ENCODE measurements at places on chromosomes 12 and 14.

GRCh38 chr12:26164118-26164517, 31.3 kb upstream of the SSPN start:
- no peak for DNase-seq

DNA sequence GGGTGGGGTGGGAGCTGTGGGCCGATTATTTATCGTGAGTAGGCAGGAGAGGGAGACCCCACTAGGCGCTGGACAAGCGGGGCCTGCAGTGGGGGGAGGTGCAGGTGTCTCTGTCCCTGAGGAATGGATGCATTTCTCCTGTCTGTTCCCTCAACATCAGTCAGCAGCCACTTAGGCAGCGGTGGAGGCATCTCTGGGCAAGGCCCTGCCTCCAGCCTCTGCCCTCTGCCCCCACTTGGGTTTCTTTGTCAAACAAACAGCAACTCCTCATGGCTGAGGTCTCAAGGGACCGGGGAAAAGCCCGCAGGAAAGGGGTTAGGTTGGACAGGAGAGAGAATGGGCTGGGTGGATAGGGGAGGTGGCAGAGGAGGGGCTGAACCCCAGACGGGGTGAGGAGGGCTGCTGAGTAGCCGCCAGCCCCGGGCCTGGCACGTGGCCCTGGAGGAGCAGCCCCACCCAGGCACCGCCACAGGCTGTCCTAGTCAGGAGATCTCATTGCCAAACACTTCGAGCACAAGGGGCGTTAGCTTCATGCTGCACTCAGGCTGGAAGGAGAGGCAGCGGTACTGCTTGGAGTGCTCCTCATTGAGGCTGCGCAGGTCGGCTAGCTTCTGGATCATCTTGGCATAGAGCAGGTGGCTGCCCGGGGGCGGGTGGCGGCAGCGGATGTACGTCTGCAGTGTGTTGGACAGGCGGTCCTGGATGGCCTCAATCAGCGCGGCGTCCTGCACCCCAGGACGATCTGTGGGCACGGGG, 24.7 kb upstream of the HDAC7 start:
- no peak for DNase-seq

DNA sequence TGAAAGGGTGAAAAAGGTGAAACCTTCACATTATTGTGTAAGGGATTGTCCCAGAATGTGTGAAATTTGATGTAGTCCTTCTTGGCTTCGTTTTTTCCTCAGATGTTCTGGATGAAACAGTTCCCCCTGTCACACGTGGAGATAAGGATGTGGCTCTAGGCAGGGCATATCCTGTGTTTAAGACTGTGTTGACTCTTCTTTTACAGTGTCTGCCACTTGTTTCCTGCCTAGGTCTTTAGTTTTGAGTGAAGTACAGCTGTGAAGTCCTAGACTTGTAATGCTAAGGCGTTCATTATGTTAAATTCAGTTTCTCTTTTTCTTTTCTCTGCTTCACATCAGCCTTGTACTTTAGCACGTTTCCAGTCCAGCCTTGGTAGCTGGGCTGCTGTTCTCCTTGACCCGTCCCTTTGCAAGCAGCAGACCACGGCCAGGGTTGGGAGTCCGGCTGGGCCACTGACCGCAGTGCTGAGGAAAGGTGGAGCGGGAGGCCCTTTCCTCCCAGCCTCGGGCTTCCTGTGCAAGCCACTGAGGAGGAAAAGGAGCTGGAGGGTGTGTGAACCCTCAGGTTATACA, 59.1 kb downstream of the RASSF3 start:
- no peak for DNase-seq

DNA sequence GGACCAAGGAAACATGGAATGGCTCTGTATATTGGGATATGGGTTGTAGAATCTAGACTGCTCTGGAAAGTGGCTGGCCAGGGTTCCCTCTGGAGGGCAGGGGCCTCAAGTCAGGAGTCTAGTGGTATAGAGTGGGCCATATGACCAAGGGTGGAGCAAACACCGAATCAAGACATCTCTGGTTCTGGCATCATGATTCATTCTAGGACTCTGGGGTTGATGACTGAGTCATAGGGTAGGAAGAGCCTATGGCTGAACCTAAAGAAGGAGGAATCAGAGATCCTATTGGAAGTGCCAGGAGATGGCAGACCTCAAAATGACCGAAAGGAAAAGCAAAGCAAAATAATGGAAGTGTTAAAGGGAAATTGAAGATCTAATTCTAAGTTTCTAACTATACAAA, 356.4 kb upstream of the PRICKLE1 start:
- DNase-seq, result no peak

DNA sequence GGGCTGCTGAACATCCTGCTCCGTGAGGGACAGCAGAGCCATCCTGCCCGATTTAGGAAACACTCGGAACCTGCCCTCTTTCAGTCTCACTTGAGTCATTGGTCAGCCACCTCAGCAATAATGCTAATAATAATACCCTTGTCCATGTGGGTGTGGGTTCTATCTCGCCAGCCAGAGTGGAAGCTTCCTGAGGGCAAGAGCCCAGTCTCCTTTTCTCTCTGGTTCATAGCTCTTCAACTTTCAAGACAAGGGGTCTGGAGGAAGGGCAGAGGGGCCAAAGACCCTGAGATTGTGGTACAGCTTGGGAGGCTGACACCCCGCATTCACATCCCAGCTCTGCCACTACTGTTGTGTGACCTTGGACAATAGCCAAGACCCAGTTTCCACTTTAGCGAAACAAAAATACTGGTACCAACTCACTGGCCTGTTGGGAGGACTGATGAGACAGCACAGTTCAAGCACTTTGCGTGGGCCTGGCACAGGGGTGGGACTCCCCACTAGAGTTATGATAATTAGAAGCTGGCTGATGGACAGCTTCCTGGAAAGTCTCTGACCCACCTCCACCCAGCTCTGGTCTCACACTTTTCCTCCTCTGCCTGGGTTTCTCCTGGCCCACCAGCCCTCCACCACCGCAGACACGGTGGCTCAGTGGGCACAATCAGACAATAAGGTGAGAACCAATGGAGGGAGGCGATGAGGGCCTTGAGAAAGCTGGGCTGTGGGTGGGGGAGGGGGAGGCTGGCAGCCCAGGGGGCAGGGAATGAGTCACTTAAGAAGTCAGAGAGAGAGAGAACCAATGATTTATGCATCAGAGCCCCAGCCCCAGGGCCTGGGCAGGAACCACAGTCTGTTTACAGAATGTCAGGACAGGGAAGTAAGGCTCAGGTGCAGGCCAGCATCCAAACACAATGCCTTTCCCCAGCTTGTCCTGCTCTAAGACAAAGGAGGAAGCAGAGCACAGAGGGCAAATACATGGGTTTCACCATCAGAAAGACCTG, 9.6 kb downstream of the FAIM2 start:
- DNase-seq, result no peak

- DNase-seq, result no peak
These were observed 24.3 kb upstream of the RGS6 start for GRCh38 chr14:71907793-71908515.

Measured in forelimb muscle (tissue), 1 donor.